ENCODE measurements at places on chromosomes 12 and 14. TPM values are rescaled to one million over a fixed set of nuclear protein-coding genes. Genes with fewer than 3 reads are reported as not detected.

DNA sequence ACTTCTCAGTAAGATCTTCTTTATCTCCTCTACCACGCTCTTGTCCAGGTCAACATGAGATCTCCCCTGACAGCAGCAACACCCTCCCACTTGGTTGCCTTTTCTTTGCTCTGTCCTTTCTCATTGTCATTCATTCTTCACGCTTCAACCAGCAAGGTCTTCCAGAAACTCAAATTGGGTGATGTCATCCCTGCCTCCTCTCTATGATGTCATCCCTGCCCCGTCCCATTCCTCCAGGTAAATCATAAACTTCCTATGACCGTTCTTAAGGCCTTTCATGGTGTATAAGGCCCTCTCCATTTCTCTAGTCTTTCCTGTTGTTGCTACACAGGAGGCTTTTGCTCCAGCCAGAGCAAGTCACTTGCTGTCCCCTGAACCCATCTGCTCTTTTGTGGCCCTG lies 17.7 kb upstream of the TUNAR start:
- DNase-seq, result no peak

Gene LGALS3
- total RNA-seq, result 534 TPM

Gene SMCO2
- not detected for total RNA-seq

Gene PKP2
- total RNA-seq, result 58.0 TPM

DNA sequence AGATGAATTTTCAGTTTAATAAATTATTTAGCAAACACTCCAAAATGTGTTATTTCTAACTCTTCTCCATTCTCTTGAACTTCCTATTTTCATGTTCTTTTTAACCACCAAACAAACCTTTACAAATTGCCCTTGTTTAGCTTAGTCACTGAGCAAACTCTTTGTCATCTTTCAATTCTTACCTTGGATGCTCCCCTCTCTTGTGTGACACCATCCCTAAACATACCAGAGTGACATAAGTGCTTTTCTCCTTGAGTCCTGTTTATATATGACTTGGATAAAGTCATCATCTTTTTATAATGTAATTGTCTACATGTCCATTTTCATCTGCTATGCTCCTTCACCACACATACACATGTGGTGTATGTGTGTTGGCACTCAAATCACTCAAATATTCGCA lies 3.4 kb upstream of the TMEM19 start:
- DNase-seq, result no peak

Gene AQP2
- 0.08 TPM for total RNA-seq

- DNase-seq, result no peak
Measured at GRCh38 chr14:100681111-100681510, 45.6 kb upstream of the DLK1 start.

GRCh38 chr14:106872611-106873446 lies 1346.4 kb downstream of the TMEM121 start:
- DNase-seq, result no peak

- DNase-seq, result no peak
Measured at GRCh38 chr12:86852451-86852850, 596.3 kb upstream of the MGAT4C start.

Gene RD3L
- not detected for total RNA-seq

Gene PIK3C2G
- 7.1 TPM for total RNA-seq

Gene SYCP3
- not detected for total RNA-seq

DNA sequence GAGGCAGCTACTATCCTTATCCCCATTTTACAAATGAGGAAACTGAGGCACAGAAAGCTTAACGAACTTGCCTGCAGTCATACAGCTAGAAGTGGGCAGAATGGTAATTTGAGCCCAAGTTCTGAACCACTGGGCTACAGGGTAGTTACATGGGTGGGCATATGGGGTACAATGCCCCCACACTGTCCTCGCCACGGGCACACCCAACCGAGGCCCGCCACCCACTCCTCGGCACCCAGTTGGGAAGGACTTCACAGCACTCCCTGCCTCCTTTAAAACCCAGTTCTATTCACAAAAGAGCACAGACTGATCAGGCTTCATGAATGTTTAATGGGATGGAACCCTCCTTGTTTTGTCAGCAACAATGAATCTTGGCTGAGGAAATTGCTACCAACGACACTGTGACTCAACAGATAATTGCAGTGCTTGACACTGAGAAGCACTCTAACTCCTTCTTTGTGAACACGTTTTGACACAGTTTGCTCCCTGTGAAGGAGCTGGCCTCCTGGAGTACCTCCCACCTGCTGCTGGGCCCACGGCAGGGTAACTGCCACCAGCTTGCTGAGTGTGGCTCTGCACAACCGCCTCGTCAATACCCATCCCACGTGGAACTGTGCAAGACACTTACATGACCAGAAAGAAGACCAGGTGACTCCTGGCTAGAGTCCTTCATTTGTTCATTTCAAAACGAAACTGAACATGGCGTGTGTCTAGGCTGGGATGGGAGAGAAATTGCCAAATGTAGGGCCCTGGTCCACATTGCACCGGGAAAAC lies 63.5 kb downstream of the CLMN start:
- no peak for DNase-seq

Gene SOAT2
- 21.8 TPM for total RNA-seq

Gene RILPL2
- total RNA-seq, result 1.6 TPM

GRCh38 chr12:101044512-101045059 lies 165.5 kb downstream of the SLC5A8 start:
- DNase-seq, result no peak

Gene CCDC175
- total RNA-seq, result not detected

DNA sequence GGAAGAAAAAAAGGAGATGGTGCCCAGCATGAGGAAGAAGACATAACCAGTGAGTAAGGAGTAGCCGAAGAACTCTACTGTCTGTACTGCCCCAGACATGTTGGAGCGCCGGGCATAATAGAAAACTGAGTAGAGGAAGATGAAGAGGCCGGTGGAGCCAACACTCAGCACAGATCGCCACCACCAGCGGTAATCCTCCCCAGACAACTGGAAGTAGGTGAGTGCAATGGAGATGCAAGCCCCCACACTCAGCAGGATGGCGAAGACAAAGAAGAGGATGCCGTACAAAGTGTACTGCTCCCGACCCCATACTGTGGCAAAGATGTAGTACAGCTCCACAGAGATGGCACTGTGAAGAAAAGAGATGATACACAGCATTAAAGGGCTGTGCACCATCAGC lies 844 bp upstream of the IPO4 start:
- DNase-seq, result no peak

DNA sequence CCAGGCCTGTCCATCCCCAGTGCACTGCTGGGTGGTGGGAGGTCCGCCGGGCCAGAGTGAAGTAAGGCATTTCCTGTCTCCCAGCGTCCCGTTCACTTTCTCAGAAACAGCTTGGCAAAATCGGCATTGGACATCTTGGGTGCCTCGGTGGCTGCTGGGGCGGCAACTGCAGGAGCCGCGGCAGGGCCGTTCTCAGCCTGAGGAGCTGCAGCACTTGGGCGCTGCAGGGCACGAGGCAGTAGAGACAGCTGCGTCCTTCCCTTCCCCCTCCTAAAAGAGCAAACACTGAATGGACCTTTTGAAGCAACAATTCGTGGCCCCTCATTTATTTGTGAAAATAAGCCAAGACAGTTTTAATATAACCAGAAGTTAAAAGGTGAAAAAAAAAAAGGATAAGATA lies 8.3 kb downstream of the FICD start:
- DNase-seq, result no peak

Gene C12orf50
- 0.40 TPM for total RNA-seq

Gene PLXNC1
- 23.2 TPM for total RNA-seq

Gene IL26
- not detected for total RNA-seq

DNA sequence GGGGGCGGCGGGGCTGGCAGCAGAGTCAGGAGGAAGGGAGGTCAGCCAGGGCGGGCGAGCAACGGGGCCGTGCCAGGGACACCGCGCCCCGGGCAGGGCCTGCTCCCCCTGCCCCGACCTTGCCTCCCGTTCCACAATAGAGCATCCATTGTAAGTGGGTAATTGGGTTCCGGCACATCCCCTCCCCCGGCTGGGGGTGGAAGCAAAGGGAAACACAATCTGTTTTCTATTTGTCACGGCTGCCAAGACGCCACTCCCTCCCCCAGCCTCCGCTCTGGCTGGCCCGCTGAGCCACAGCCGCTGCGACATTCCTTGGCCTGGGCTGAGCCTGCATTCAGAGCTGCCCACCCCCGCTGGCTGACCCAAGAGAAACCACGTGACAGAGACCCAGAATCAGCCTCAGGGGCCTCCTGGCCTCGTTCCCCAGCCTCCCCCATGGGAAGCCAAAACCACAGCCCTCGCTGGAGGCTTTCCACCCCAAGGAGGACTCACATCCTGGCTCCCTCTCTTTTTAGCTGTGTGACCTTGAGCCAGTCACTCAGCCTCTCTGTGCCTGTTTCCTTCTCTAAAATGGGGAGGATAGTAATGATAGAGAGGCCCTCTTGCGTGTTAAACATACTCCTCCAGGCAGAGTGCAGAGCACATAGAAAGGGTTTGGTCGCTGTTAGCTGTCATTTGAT lies 117.6 kb downstream of the SCARB1 start:
- DNase-seq, result peak; percentile 90

GRCh38 chr14:74326369-74327152 lies 21.7 kb upstream of the VRTN start:
- DNase-seq, result peak; percentile 68

- no peak for DNase-seq
Measured at GRCh38 chr12:107418981-107419380, 266.6 kb upstream of the PWP1 start.

Gene DIO2
- 9.3 TPM for total RNA-seq

- DNase-seq, result no peak
Measured at GRCh38 chr12:12540261-12541013, 22.2 kb downstream of the DUSP16 start.

- peak; percentile 77 for DNase-seq
Measured at GRCh38 chr12:130872179-130873096, 572 bp downstream of the RAN start.

GRCh38 chr12:48961331-48961730 lies 4.0 kb upstream of the ARF3 start:
- DNase-seq, result no peak

Gene OTX2
- total RNA-seq, result not detected

- no peak for DNase-seq
Measured at GRCh38 chr14:70894868-70895267, 12.4 kb upstream of the PCNX1 start.

DNA sequence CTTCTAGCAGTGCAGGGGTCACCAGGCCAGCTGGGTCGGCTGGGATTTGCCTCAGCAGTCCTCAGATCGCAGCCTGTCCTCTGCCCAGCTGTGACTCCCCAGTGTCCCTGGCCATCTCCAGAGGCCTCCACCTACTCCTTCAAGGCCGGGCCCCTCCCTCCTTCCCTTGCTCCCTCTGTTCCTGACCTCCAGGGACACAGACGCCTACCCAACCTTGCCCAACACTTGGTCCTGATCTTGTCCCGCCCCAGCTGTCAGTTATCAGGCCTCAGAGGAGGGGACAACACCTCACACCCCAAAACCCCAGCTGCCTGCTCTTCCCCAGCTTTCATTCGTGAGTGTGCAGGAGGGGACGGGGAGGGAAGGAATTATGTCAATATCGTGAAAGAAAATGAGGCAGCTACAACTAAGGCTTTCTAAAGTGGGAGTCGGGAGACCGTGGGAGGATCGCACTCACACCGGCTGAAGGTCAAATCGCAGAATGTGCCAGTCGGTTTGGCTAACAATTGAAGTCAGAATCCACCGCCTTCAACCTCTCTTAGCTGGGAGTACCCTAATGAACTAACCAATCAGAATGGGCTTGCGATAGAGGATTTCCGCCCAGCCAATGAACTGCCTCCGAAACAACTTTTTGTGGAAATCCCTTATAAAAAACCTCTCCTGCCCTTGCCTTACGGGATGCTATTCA lies 9.4 kb upstream of the PLBD2 start:
- no peak for DNase-seq

Gene ANO4
- 2.6 TPM for total RNA-seq

Gene RAPGEF3
- total RNA-seq, result 2.6 TPM

GRCh38 chr12:108629824-108630476 lies 3.7 kb downstream of the SELPLG start:
- DNase-seq, result peak; percentile 80

DNA sequence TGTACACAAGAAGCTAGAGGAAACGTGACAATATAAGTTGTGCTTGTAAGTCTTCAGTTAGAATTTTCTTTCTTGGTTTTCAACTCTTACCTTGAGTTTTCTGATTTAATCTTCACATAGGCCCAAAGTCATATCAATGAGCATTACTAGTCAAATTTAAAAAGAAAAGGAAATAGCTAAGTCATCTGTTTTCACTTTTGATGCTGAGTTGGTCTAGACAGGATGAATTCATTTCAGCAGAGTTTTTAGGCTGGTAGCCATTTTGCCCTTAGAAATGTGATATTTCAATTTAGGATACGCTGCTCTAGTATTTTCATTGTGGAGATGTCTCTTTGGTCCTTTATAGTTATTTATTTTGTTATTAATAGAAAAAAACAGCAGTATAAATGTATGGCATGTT lies 44.6 kb upstream of the KRAS start:
- DNase-seq, result no peak

DNA sequence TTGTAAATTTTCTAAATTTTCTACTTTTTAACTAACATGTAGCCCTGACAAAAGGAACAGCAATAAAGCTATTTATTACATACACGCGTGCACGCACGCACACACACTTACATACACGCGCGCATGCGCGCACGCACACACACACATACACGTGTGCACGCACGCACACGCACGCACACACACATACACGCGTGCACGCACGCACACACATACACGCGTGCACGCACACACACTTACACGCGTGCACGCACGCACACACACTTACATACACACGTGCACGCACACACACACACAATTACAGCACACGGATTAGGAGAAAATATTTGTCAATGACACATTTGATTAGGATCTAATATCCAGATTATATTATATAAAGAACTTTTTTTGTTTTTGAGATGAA lies 27.9 kb downstream of the DHX37 start:
- no peak for DNase-seq

Gene CNTN1
- 4.1 TPM for total RNA-seq

GRCh38 chr14:69066396-69067171 lies 86.3 kb downstream of the DCAF5 start:
- DNase-seq, result no peak

Gene RAB3IP
- total RNA-seq, result 41.3 TPM

Gene HVCN1
- total RNA-seq, result 1.8 TPM

- no peak for DNase-seq
Measured at GRCh38 chr12:64332938-64333337, 57.6 kb downstream of the C12orf56 start.

DNA sequence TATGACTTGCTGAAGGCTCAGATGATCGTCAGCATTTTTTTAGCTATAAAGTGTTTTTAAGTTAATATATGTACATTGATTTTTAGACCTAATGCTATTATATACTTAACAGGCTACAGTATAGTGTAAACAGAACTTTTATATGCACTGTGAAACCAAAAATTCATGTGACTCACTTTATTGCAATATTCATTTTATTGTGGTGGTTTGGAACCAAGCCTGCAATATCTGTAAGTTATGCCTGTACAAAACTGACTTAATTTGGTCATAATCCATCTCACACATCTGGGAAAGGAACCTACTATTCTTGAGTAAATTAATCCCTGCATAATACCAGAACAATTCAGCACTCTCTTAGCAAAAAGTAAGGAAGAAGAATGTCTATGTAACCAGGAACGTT lies 390.7 kb downstream of the SYT1 start:
- DNase-seq, result no peak

Gene SOCS4
- total RNA-seq, result 18.8 TPM

Gene SERPINA12
- total RNA-seq, result 0.60 TPM

Measured in hepatocyte (in vitro differentiated cells).